ENCODE measurements at places on chromosomes 16 and 17.

- H3K27me3 ChIP-seq, result no peaks in the 10 kb centered on the region
- H3K4me1 ChIP-seq, result no peaks in the 10 kb centered on the region
- no peak overlapping the region for H3K4me3 ChIP-seq
- no peak overlapping the region for H3K27ac ChIP-seq
- no peaks in the 10 kb centered on the region for H3K36me3 ChIP-seq
- no peak for DNase-seq
Observed at GRCh38 chr16:68798398-68798797, 44.9 kb upstream of the TANGO6 start.

GRCh38 chr17:39002991-39003715, 36.0 kb upstream of the FBXO47 start:
- H3K36me3 ChIP-seq, result peaks cover 3% of the 10 kb centered on the region
- DNase-seq, result no peak
- H3K4me3 ChIP-seq, result no peak overlapping the region
- H3K4me1 ChIP-seq, result peaks cover 2% of the 10 kb centered on the region

GRCh38 chr16:58094026-58094425, 35.2 kb downstream of the CFAP20 start:
- peaks cover 12% of the 10 kb centered on the region for H3K27me3 ChIP-seq
- H3K4me1 ChIP-seq, result peaks cover 2% of the 10 kb centered on the region
- no peak overlapping the region for H3K27ac ChIP-seq

DNA sequence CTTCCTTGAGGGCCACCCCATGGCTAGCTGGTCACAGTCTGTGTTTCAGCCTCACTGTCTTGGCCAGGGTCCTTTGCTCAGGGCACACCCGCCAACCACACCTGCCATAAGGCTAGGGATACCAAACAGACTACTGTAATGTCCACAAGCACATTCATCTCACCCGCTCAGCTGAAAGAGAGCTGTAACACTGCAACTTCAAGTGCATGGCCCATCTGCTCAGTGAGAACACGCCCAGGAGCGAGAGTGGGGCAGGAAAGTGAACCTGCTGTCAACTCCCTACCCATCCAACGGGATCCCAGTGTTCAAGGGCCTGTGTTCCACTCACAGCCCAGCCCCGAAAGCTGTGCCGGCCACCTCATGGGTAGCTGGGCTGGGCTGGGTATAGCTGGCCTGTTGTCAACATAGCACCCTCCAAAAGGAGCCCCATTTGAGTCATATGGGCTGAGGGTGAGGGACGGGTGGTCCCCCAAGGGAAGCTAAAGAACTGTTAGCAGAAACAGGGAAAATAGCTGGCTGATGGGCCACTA, 55.7 kb downstream of the SCNN1B start:
- no peak overlapping the region for H3K27ac ChIP-seq
- DNase-seq, result no peak
- H3K27me3 ChIP-seq, result peaks cover 10% of the 10 kb centered on the region
- H3K36me3 ChIP-seq, result no peaks in the 10 kb centered on the region
- H3K4me1 ChIP-seq, result peaks cover 2% of the 10 kb centered on the region
- H3K4me3 ChIP-seq, result no peak overlapping the region

DNA sequence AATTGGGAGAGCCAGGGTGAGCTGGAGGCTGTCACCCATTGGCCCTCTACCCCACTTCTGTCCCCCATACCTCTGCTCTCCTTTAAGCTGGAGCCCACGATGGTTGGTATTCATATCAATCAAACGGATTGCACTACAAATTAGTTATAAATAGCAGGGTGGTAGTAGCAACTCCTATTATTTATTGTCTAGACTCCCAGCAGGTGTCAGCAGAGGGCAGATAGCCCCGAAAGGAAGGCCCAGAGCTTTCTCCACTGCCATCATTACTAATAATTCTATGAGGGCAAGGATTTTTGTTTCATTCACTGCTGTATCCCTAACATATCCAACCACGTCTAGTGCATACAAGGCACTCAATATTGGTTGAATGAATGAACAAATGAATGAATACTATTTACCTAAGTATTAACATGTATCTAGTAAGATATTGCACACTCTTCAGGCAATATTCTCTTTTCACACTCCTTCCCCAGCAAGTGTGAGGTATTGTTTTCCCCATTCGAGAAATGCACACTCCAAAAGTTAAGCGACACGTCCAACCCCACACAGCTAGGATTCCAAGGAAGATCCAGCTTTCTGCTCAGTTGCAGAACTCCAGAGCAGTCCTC, 6.3 kb downstream of the C17orf50 start:
- no peak overlapping the region for H3K4me3 ChIP-seq
- H3K27me3 ChIP-seq, result peaks cover 8% of the 10 kb centered on the region
- H3K4me1 ChIP-seq, result peaks cover 7% of the 10 kb centered on the region
- peak; percentile 28 for DNase-seq

Measured in memory B cell (primary cell).